ENCODE measurements at places on chromosomes 1 and 21. TPM values are rescaled to one million over a fixed set of nuclear protein-coding genes. Genes with fewer than 3 reads are reported as not detected.

DNA sequence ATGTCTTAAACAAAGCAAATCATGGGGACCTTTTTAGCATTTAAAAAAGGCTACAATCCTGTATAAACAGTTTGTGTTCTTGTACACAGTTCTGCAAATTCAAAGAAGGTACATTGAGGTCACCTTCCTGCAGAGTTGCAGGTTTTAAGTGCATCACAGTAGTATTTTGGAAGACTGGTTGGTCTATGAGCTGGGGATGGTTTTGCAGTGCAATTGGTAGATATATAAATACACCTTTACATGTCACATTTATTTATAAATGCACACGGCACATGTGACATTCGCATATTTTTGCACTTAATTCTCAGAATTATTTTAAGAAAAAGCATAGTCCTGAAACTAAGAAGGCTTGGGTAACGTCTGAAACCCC lies 599 bp upstream of the ITPKB start:
- no peak for DNase-seq

DNA sequence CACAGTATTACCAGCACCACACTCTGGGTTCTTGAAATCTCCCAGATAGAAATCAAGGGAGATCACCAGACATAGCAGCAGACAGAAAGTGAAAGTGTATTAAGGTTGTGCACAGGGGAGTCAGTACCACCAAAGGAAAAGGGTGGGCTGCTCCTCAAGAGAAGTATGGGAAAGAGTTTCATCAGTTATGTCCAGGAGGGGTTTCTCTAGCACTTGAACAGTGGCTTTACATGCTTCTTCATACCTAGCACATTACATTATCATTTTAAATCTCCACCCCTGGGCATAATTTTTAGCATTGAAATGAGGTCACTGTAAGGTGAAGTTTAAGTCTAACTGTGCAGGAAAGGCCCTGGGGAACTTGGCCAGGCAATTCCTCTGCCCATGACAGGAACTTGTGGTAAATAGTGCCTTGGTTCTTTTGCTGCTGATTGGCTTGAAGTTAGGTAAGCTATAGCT lies 601.0 kb downstream of the NUF2 start:
- no peak for DNase-seq

- DNase-seq, result peak; percentile 94
Observed at GRCh38 chr1:66527686-66528085, 6.3 kb upstream of the SGIP1 start.

The MPL gene
- total RNA-seq, result 0.13 TPM

DNA sequence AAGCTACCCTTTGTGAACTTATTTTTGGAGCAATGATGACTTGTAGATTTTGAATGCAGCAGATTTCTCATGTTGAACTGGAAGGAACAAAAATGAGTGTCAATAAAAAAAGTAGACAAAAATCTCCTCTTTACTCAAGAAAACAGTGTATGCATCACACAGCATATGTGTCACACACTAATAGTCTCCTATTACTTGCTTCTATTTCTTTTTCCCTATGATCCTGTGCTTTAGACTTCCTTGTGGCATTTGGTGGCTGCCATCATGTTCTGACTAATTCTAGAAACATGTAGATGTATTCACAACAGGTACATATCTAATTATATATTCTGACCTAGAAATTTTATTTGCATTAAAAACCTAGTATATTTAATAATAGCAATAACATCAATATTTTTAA lies 14.3 kb downstream of the RC3H1 start:
- DNase-seq, result no peak

The CA14 gene
- total RNA-seq, result not detected

GRCh38 chr1:50208756-50209155 lies 100.0 kb downstream of the ELAVL4 start:
- no peak for DNase-seq

GRCh38 chr1:57532299-57532698 lies 108.4 kb upstream of the DAB1 start:
- no peak for DNase-seq

- DNase-seq, result no peak
Observed at GRCh38 chr1:198320759-198321158, 164.0 kb downstream of the NEK7 start.

DNA sequence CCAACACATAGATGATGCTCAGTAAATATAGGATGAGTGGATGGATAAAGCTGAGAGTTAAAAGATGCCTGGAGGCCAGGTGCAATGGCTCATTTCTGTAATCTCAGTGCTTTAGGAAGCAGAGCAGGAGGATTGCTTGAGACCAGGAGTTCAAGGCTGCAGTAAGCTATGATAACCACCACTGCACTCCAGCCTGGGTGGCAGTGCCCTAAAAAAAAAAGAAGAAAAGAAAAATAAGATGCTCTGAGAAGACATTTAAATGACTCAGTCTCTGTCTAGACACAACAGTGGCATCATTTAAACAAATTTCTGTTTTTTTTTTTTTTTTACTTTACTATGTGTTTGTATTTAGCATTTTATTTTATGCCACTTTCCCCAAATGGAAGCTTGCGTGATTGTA lies 25.3 kb upstream of the IL19 start:
- no peak for DNase-seq

DNA sequence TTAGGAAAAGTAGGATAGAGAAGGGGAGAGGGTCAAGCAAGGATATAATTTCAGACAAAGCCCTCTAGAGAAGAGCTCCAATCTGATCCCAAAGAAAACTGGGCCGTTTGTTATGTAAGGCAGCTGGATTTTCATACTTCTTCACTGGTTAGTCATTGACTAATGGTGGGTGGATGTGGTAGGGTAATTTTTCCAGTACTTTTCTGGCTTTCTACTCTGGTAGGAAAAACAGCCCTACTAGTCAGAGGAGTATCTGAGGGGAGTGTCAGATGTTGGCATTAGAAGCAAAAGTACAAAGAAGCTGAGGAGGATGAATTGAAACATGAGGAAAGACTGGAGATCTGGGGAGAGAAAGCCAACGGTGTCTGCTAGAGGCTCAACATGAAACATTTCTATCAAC lies 145.3 kb downstream of the TNFSF18 start:
- no peak for DNase-seq

GRCh38 chr1:180961622-180962021 lies 48.9 kb downstream of the KIAA1614 start:
- no peak for DNase-seq

- peak; percentile 30 for DNase-seq
Observed at GRCh38 chr1:186915555-186915954, 86.8 kb downstream of the PLA2G4A start.

DNA sequence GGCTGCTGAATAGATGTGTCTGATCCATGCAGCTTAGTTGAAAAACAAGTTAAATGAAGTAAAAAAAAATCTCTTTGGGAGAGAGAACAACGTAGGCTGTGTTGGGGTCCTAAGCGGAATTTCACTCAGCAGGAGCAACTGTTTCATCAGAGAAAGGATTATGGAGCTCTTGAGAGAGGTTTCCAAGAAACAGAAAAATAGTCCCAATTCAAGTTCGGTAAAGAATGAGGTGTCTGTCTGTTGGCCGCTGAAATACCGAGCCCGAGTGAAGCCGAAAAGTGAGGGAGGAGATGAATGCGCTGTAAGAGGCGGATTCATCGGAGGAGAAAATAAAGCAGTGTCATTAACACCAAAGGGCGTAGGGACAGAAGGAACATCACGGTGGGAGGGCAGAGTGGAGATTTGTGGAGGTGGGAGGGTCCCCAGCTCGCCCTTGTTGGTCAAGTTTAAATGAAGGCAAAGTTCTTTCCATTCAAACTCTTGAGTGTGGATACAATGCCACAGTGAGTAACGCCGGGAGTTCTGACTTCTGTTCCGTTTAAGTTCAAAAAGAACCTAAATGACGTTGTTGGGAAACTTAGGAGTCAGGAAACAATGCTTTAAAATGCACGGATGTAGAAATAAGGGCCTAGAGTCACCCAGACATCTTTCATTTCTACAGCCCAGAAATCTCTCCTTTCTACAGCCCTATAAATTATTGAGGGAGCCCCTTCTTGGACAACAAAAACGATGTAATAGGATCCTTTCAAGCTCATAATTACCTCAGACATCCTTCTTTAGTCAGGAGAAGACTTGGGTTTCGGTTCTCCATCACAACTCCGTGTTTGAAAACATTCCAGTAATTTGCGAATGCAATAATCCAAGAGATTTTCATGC lies 15.6 kb upstream of the SLC45A1 start:
- no peak for DNase-seq

- DNase-seq, result no peak
Observed at GRCh38 chr1:145990249-145990855, 6.0 kb downstream of the TXNIP start.

GRCh38 chr1:107394301-107394700 lies 253.5 kb downstream of the NTNG1 start:
- DNase-seq, result no peak

DNA sequence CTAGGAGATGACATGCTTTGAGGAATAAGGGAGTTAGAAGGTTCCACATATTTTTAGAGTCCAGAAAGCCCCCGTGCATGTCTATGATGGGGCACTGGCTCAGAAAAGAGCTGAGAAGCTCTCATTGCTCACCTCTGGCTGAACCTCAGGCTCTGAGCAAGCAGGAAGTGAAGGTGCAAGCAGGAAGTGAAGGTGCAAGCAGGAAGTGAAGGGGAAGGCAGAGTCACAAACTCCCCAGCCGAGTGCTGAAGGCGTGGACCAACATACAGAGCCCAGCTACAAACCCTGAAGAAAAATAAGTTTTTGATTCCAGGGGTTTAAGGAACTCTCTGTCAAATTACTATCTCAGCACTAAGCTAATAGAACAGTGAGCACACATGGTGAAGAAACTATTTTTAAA lies 7.0 kb downstream of the KRTAP10-8 start:
- DNase-seq, result peak; percentile 2

The AMY2A gene
- total RNA-seq, result not detected

The S100A2 gene
- total RNA-seq, result 0.76 TPM

DNA sequence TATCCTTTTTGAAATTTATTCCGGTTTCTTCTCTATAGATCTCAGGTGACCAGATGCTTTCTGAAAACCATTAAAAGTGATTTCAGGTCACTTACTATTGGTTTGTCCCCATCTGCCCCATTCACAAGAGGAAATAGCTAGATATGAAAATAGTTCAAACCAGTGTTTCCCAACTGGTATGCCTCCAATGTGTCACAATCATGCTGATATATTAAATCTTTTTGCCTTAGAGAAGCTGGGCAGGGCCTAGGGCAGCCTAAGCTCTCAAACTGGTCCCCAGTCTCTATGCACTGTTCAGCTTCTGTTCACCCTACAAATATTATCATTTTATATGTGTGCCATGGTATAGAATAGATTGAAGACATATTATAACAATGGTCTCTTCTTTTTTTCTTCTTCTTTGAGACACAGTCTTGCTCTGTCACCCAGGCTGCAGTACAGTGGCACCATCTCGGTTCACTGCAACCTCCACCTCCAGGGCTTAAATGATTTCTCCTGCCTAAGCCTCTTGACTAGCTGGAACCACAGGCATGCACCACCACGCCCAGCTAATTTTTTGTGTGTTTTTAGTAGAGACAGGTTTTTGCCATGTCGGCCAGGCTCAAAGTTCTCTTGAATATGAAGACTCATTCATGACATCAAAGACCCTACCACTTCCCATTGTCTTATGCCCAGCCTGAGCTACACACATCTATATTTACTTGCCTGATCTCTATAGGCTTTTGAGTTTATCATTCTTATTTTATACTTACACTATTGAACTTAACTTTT lies 15.7 kb downstream of the PTPN22 start:
- DNase-seq, result no peak

- DNase-seq, result no peak
Observed at GRCh38 chr21:44865561-44866280, 7.8 kb downstream of the PTTG1IP start.

GRCh38 chr1:167819849-167820683 lies 93.9 kb downstream of the ADCY10 start:
- peak; percentile 75 for DNase-seq

GRCh38 chr1:196558411-196558810 lies 49.8 kb downstream of the KCNT2 start:
- peak; percentile 15 for DNase-seq

The CCDC190 gene
- total RNA-seq, result not detected

DNA sequence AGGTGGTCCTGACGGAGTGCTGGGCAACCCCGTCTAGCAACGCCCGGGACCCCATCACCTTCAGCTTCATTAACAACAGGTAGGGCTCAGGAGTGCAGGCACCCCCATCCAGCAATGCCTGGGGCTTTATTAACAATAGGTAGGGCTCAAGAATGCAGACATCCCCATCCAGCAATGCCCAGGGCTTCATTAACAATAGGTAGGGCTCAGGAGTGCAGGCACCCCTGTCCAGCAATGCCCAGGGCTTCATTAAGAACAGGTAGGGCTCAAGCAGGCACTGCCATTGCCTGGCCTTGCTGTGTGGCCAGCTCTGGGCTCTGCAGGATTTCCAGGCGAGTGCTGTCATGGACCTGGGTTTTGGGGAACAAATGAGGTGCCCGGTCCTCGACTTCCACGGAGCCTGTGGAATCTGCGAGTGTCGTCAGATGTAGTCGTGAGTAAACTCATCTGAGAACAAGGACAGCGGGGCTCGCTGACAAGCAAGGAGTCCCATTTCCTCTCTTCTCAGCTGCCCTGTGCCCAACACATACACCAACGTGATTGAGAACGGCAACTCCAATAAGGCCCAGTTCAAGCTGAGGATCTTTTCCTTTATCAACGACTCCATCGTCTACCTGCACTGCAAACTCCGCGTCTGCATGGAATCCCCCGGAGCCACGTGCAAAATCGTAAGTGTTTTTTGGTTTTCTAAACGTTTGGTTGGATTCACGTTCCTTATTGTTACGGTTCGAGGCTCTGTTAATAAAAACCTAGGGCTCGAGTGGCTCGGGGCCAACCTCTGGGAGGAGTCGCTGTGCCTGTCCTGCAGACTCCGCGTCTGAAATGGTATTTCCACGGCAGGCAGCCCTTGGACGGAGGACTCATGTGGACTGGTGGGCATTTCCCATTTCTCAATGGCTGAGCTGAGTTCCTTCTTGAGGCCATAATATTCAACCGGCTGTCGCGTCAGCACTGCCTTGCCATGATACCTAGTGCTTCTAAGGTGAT lies 56.3 kb downstream of the UMODL1 start:
- DNase-seq, result no peak

GRCh38 chr1:85334962-85335361 lies 58.5 kb upstream of the BCL10 start:
- DNase-seq, result no peak

DNA sequence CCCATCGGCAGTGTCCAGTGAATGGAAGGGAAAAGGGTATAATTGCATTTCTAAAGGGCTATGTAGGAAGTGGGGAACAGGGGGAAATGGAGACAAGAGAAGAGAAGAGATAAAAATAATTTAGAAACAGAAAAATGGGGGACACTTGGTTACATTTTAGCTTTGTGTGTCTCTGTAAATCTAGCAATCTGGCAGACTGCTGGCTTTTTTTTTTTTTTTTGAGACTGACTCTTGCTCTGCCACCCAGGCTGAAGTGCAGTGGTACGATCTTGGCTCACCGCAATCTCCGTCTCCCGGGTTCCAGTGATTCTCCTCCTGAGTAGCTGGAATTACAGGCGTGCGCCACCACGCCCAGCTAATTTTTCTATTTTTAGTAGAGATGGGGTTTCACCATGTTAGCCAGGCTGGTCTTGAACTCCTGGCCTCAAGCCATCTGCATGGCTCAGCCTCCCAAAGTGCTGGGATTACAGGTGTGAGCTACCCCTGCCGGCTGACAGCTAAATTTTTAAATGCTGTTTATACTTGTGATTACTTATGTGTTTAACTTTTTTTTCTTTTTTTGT lies 53.4 kb downstream of the AGPAT3 start:
- no peak for DNase-seq

The NHLH1 gene
- under 0.01 TPM for total RNA-seq
